ENCODE measurements at places on chromosomes 7 and 10.

GRCh38 chr7:63067897-63068585 is 930.6 kb upstream of the ZNF722 start:
- DNase-seq = no peak

DNA sequence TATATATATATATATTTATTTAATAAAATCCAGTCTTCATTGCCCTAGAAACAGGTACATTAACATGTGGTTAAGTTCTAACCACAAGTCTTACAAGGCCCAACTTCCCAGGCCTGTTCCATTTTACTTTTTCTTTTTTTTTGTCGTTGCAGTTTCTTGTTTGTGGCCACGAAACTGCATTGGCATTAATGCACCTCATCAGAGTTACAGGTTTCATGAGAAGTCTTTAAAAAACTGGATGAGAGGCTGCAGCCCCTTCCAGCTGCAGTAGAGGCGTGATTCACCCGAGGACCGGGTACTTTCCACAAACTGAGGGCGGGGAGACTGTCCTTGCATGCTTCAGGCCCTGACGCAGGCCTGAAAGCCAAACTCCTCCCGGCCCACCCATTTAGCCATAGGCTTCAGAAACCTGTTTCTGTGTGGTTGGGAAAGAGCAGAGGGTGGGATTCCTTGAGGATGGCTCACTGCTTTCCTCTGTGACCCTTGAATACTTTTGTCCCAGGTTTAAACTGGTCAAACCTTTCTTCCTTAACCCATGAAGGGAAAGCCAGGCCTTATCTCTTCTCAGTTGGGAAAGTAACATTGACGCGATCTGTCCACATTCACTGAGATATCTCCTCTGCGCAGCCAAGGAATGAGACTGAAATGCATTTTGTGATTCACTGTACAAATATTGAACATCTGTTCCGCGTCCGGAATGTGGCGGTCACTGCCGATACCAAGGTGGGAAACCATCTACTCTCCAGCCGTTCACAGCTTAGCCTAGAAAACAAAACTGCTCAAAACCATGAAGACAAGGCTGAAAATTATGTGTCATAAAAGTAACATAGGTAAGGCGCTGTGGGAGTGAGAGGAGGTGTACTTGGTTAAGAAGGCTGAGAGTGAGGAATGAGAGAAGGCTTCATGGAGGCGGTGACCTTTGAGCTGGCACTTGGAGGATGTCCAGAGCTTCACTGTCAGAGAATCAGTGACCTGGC is 311.7 kb downstream of the GATA3 start:
- no peak for DNase-seq

GRCh38 chr7:2641406-2642393 is 9.9 kb downstream of the TTYH3 start:
- DNase-seq = peak; percentile 90

- no peak for DNase-seq
These were observed 123.7 kb downstream of the CUL2 start for GRCh38 chr10:34966451-34966850.

- no peak for DNase-seq
These were observed 185.5 kb upstream of the NFE2L3 start for GRCh38 chr7:25966469-25966868.

GRCh38 chr7:131945313-131945911 is 389.0 kb upstream of the PODXL start:
- no peak for DNase-seq

- DNase-seq = no peak
These were observed 337.5 kb upstream of the KAT6B start for GRCh38 chr10:74488907-74489306.

- peak; percentile 92 for DNase-seq
These were observed 232.5 kb downstream of the SKIDA1 start for GRCh38 chr10:21292763-21293517.

DNA sequence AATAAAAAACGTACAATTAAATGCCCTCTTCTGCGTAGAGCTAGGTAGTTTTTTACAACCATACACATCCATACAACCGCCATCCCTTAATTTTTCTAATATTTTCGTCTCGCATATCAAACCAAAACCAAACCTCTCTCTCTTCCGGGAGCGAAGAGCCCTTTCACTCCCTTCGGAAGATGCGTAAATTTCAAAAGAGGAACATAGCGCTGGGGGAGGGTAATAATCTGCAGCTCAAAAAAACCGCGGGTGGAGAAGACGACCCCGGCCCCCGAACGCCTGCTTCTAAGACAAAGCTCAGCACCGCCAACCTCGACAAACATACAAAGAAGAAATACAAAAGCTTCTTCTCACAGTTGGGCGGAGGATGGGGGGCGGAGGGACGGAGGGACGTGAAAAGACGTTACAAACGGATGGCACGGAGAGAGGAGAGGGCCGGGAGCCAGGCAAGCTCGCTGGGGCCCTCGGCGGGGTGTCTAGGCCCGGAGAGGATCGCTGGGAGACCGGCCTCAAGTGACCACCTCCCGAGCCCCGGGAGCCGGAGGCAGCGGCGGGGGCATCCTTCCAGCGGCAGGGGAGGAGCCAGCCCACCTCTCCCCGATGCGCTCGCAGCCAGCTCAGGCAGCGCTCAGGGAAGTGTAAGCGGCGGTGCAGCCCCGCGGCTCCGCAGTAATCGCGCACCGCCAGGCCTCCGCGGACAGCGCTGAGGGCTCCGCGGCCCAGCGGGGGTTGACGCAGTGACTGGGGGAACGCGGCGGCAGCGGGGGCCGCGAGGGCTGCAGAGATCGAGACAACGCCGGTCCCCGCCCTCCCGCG is 851 bp downstream of the MKRN1 start:
- DNase-seq = no peak

GRCh38 chr10:91088300-91089140 is 131.9 kb upstream of the PCGF5 start:
- no peak for DNase-seq

- DNase-seq = no peak
These were observed 10.1 kb downstream of the CALHM2 start for GRCh38 chr10:103442031-103442461.

DNA sequence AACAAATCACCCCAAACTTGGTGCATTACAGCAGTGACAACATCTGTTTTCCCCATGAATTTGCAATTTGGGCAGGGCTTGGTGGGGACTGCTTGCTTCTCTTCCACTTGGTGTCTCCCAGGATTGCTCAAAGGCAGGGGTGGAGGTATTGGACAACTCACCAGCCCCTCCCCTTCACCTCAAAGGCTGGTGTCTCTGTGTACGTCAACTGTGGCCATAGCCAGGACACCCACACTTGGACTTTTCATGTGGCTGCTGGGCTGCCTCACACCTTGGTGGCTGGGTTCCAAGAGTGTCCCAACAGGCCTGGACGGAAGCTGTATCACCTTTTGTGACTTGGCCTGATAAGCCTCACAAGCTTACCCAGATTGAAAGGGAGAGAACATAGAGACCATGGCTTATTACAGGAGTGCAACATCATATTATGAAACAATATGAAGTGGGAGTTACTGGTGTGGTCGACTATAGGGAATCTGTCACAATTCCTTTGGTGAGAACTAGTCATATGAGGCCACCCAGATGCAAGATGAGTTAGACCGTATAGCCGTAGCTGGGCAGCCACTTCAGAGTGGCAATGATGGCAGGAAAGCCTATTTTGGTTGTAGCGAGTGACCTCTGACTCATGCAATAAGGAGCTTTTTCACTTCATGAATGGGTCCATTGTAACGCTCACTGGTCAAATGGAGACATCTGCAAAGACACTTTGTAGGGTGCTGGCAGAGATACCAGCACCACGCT is 187.6 kb upstream of the ITGB1 start:
- no peak for DNase-seq

DNA sequence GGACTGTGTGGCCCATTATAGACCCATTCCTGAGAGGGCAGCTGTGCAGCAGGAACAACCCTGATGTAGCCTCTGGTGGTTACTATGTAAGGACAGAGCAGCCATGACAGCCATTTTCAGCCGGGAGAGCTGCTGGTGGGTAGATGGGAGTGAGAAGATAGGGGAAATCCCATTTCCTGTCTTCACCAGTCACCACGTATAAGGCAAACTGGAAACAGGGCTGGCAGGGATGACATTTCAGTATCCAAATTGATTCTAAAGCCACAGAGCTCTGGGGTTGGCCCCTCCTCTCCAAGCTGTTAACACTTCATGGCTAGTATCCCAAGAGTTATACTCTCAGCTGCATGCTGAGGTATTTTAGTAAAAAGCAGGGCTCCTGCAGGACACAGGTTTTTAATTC is 15.2 kb upstream of the FZD1 start:
- DNase-seq = no peak

- DNase-seq = no peak
These were observed 674.8 kb downstream of the KCNMA1 start for GRCh38 chr10:76962851-76963250.

DNA sequence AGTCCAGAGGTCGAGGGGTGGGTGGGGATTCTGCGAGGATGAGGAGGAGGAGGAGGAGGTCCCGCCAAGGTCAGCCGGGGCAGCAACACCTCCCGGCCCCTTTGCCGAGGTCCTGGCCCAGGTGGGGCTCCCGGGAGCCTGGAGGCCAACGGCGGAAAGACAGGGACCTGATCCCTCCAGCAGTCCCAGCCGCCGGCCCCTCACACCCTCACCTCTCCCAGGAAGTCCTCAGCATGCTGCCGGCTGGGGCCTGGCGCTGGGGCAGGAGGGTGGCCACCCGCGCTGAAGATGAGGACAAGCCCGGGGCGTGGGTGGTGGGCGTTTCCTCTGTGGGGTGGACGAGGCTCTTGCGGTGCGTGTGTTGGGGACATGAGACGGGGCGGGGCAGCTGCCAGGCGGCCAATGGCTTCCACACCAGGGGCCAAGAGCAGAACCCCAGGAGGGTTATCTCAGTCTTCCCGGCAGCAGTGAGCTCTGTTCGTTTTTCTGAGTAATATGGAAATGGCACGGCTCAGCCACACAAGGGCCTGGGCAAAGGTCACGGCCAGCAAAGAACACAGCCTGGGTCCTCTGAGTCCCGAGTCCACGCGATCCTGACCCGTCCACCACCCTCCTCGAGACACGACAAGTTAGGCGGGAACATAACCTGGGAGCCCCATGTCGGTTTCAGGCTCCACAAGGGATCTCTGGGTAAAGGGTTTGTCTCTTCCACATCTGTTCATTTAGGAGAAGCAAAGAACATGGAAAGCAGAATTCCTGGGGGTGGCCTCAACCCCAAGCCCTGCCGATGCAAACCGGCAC is 82.9 kb upstream of the PDGFA start:
- DNase-seq = no peak

GRCh38 chr10:120162471-120162870 is 269.9 kb downstream of the SEC23IP start:
- no peak for DNase-seq

All from AG04450 (cell line).